Suprapubic skin (tissue), 4 donors: ENCODE measurements at places on chromosomes 3 and 15. TPM values are rescaled to one million over a fixed set of nuclear protein-coding genes. Genes with fewer than 3 reads are reported as not detected.
A peak's percentile ranks its signal among the peaks of the same experiment; 100 is the strongest.

GRCh38 chr3:113516115-113516505 is 1.2 kb upstream of the SPICE1 start:
- no peak overlapping the region for H3K27ac ChIP-seq
- H3K4me3 ChIP-seq: peak overlapping the region; percentile 88
- no peak for DNase-seq
- no peaks in the 10 kb centered on the region for H3K27me3 ChIP-seq
- peaks cover 14% of the 10 kb centered on the region for H3K4me1 ChIP-seq
- no peaks in the 10 kb centered on the region for H3K36me3 ChIP-seq

DNA sequence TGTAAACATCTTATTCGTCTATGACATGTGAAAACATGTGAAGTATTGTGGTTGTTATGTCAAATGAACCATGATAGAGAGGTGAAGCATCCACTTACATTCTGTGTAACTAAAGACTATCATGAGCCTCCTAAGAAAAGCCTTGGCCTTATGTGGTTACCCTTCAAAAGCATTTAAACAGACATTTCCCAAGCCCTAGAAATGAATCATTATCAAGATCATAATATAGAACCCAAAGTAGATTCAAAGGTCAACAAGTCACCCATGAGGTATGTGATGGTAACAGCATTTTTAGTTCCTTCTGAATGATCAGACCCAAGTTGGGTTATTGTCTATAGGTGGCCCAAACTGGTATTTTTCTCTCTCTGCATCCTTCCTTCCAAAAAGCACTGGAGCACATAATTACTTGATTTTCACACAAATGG is 408.0 kb downstream of the TBL1XR1 start:
- H3K27me3 ChIP-seq: no peaks in the 10 kb centered on the region
- no peak overlapping the region for H3K27ac ChIP-seq
- no peaks in the 10 kb centered on the region for H3K36me3 ChIP-seq
- DNase-seq: no peak
- no peaks in the 10 kb centered on the region for H3K4me1 ChIP-seq
- H3K4me3 ChIP-seq: no peak overlapping the region

DNA sequence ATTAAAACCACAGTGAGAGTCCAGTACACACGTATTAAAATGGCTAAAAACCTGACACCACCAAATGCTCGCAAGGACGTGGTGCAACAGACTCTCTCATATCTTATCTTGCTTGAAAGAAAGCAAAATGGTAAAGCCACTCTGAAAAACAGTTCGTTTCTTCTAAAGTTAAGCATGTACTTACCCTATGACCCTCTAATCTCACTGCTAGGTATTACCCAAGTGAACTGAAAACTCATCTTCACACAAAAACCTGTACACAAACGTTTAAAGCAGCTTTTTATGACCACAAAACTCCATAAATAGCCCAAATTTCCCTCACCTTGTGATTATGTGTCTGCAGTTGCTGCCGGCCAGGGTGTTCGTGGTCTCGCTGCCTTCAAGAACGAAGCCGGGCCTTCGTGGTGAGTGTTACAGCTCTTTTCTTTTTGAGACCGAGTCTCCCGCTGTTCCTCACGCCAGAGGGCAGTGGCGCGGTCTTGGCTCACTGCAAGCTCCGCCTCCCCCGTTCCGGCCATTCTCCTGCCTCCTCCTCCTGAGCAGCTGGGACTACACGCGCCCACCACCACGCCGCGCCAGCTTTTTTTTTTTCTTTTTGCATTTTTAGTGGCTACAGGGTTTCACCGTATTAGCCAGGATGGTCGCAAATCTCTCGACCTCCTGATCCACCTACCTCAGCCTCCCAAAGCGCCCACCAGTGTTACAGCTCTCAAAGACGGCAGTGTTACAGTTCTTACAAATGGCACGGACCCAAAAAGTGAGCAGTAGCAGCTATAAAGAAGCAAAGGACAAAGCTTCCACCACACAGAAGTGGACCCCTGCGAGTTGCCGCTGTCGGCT is 165.4 kb downstream of the TJP1 start:
- no peak for DNase-seq
- no peaks in the 10 kb centered on the region for H3K27me3 ChIP-seq
- no peak overlapping the region for H3K27ac ChIP-seq
- H3K4me3 ChIP-seq: no peak overlapping the region

DNA sequence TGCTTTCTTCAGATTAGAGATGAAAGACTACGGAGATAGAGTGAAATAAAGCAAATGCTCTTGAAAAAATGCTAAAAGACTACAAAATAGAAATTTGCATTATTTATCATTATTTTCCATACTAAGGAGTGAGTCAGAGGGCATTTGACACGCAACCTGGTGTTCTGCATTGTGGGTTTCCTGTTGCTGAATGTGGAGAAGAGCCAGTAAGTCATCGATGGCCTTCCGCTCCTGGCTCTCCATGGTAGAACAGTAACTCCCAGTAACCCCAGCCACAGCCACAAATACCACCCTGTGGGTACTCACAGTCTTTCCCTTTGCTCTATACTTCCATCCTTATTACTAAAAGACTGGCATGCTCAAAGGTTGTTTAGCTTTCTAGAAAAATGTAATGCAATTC is 61.5 kb downstream of the CGGBP1 start:
- H3K27ac ChIP-seq: no peak overlapping the region
- no peaks in the 10 kb centered on the region for H3K36me3 ChIP-seq
- H3K27me3 ChIP-seq: no peaks in the 10 kb centered on the region
- peaks cover 6% of the 10 kb centered on the region for H3K4me1 ChIP-seq

DNA sequence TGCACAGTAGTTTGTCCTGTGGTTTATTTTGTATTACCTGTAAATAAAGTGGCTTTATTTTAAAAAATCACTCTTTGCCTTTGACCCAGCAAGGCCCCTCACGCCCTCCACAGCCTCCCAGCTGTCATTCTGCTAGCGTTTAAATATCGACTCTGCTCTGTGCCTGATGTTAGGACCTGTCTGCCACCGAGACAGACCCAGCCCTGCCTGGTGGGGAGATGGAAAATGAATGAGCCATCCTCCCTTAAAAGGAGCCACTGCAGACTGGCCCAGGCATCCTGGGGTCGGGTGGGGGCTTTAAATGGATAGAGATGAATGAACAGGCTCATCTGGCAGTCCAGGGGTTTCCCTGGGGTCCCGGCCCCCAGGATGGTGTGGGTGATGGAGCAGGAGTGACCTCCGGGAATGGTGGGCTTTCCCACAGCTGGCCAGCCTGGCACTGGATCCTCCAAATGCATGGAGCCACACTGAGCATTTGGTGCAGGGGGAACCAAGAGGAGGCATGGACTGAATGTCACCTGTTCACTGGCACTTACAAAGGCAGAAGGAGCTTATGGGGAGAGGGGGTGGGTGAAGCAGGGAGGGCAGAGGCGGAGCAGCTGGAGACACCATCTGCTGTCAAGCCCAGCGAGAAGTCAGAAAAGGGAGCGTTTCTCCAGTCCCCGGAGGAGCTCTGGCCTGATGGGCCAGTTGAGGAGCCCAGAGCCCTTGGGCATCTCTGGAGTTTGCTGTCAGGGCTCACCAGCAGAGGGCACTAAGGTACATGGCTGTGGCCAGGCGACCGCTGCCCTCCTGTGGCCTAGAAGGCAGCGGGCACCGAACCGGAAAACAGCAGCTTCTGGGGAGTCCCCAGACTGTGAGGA is 11.9 kb downstream of the GRM2 start:
- H3K27ac ChIP-seq: no peak overlapping the region
- H3K4me3 ChIP-seq: no peak overlapping the region
- H3K27me3 ChIP-seq: no peaks in the 10 kb centered on the region
- DNase-seq: peak; percentile 65

DNA sequence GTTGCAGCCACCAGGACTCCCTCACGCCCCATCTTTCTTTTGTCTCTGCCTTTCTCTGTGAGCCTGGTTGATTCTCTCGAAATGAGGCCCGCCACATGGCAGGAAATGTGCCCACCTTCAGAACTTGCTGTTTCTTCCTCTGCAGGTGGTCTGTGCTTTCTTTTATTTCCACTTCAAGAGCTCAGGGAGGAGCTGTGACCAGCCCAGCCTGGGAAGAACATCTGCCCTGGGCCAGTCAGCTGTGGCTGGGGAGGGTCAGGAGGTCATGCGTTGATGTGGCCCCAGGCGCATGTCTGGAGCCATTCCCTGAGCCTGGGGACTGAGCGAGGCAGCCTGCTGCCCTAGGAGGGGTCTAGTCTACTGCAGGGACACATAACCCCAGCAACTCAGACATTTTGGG is 8.0 kb downstream of the FBLN2 start:
- no peak overlapping the region for H3K4me3 ChIP-seq
- no peak for DNase-seq
- no peaks in the 10 kb centered on the region for H3K27me3 ChIP-seq

- H3K27me3 ChIP-seq: no peaks in the 10 kb centered on the region
- no peak overlapping the region for H3K4me3 ChIP-seq
- no peaks in the 10 kb centered on the region for H3K4me1 ChIP-seq
- H3K27ac ChIP-seq: no peak overlapping the region
- DNase-seq: no peak
These were observed 159.4 kb downstream of the ZIC4 start for GRCh38 chr3:147246906-147247305.

DNA sequence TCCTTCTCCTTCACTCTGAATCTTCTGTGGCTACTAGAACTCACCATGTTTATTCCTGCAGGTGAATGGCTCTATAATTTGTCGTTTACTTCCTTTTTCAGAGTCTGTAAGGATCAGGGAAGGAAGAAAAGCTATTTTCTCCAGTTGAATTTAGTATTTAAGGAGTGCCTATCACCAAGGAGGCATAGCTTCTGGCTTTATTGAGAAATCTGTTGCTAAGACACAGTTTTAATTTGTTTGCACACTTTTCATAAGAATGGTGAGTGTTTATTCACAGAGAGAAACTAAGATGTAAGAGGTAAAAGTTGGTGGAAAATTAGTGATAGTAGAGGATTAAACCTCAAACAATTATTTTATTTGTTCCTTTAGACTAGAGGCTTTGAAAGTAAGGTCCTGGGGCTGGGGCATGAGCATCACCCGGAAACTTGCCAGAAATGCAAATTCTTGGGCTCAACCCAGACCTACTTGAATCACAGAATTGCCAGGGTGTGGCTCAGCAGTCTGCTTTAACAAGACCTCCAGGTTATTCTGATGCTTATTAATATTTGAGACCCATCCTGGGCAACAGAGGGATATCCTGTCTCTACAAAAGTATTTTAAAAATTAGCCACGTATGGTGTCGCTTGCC is 461.3 kb downstream of the AGBL1 start:
- no peaks in the 10 kb centered on the region for H3K4me1 ChIP-seq
- H3K27me3 ChIP-seq: no peaks in the 10 kb centered on the region
- H3K27ac ChIP-seq: no peak overlapping the region
- no peak for DNase-seq
- no peaks in the 10 kb centered on the region for H3K36me3 ChIP-seq

DNA sequence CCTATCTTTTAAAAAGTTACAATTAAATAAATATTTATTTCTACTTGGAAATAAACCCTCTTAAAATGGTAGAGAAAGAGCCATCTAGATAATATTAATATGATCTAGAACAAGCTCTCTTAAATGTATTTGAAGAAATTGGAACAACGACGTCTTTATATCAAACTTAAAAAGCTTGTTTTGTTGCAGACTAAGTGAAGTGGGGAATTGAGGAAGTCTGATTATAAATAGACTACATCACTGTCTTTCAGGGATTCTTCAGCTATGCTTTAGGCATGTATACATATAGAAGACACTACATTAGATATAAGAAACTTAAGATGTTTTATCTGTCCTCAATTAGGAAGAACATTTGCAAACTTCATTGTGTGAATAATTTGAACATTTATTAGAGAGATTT is 1.8 kb downstream of the BCHE start:
- no peak for DNase-seq
- H3K4me1 ChIP-seq: peaks cover 13% of the 10 kb centered on the region
- no peaks in the 10 kb centered on the region for H3K27me3 ChIP-seq
- no peak overlapping the region for H3K27ac ChIP-seq

- no peaks in the 10 kb centered on the region for H3K36me3 ChIP-seq
- H3K27ac ChIP-seq: no peak overlapping the region
- H3K4me3 ChIP-seq: no peak overlapping the region
- no peaks in the 10 kb centered on the region for H3K4me1 ChIP-seq
- DNase-seq: no peak
These were observed 82.8 kb upstream of the CPNE4 start for GRCh38 chr3:132117642-132118041.

- H3K4me3 ChIP-seq: no peak overlapping the region
- DNase-seq: no peak
- no peaks in the 10 kb centered on the region for H3K36me3 ChIP-seq
These were observed 439.4 kb upstream of the RBMS3 start for GRCh38 chr3:28841441-28841840.

- no peak for DNase-seq
- H3K4me1 ChIP-seq: peaks cover 19% of the 10 kb centered on the region
- H3K27ac ChIP-seq: no peak overlapping the region
- H3K27me3 ChIP-seq: no peaks in the 10 kb centered on the region
- peaks cover 4% of the 10 kb centered on the region for H3K36me3 ChIP-seq
These were observed 63.0 kb downstream of the ST3GAL6 start for GRCh38 chr3:98826126-98826525.

- no peak overlapping the region for H3K4me3 ChIP-seq
- H3K4me1 ChIP-seq: no peaks in the 10 kb centered on the region
- DNase-seq: no peak
These were observed 1374.2 kb upstream of the ALCAM start for GRCh38 chr3:103992469-103992868.

GRCh38 chr15:71893691-71894090 is 83.3 kb downstream of the NR2E3 start:
- no peak overlapping the region for H3K4me3 ChIP-seq
- H3K36me3 ChIP-seq: peaks cover 30% of the 10 kb centered on the region
- no peak overlapping the region for H3K27ac ChIP-seq
- no peak for DNase-seq
- H3K4me1 ChIP-seq: no peaks in the 10 kb centered on the region

DNA sequence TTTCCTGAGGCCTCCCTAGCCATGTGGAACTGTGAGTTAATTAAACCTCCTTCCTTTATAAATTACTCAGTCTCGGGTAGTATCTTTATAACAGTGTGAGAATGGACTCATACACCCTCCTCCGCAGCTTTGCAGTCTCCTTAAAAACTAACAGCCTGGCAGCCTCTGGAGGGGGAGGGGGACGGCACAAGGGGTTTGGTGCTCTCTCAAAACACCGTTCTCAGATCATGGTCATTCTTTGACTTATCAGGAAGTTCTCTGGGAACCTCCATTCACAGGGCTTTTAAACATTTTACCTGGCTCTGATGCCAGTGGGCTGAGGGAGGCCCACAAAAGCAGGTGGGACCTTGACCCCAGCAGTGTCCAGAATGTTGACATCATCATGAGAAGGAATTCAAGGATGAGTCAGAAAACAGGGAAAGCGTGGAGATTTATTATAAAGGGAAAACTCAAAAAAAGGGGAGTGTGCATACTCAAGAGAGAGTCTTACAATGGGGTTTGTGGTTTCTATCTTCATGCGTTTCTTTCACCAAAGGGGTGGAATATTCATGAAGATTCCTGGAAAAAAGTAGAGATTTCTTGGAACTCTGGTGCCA is 43.9 kb downstream of the ONECUT1 start:
- no peaks in the 10 kb centered on the region for H3K36me3 ChIP-seq
- H3K27ac ChIP-seq: no peak overlapping the region
- no peak overlapping the region for H3K4me3 ChIP-seq
- no peaks in the 10 kb centered on the region for H3K4me1 ChIP-seq
- DNase-seq: no peak

GRCh38 chr3:8914491-8914890 is 48.8 kb downstream of the RAD18 start:
- H3K4me1 ChIP-seq: no peaks in the 10 kb centered on the region
- no peak overlapping the region for H3K4me3 ChIP-seq
- H3K36me3 ChIP-seq: peaks cover 4% of the 10 kb centered on the region

The ZIC4 gene
- total RNA-seq: not detected

The COMMD4 gene
- 59.8 TPM for total RNA-seq

The AMIGO3 gene
- 3.8 TPM for total RNA-seq

The PRSS50 gene
- not detected for total RNA-seq

The SLC12A8 gene
- total RNA-seq: 5.8 TPM

The PPP1R14D gene
- total RNA-seq: not detected

The FBXL22 gene
- not detected for total RNA-seq

The CHAC1 gene
- total RNA-seq: 10.0 TPM
